Glomerular endothelial cell (primary cell): ENCODE measurements at places on chromosomes 3 and 15. TPM values are rescaled to one million over a fixed set of nuclear protein-coding genes. Genes with fewer than 3 reads are reported as not detected.

The PRSS50 gene
- total RNA-seq, result not detected in 2 replicates

The SLC22A14 gene
- total RNA-seq, result 0.18 TPM in 1 of 2 replicates, not detected in the other

The PIF1 gene
- total RNA-seq, result 4.6 and 7.5 TPM in 2 replicates

The C3orf85 gene
- total RNA-seq, result not detected in 2 replicates

The PLSCR5 gene
- total RNA-seq, result not detected in 2 replicates

The ACKR2 gene
- total RNA-seq, result 0.41 TPM in 1 of 2 replicates, not detected in the other

GRCh38 chr3:188830893-188831292 lies 340.9 kb upstream of the TPRG1 start:
- no peak for DNase-seq

- DNase-seq, result no peak
Measured at GRCh38 chr15:29665444-29666003, 156.7 kb downstream of the TJP1 start.

- no peak for DNase-seq
Measured at GRCh38 chr3:119304201-119304713, 10.1 kb downstream of the ARHGAP31 start.

GRCh38 chr15:95196176-95196915 lies 965.0 kb downstream of the MCTP2 start:
- DNase-seq, result no peak

GRCh38 chr15:26901041-26901440 lies 34.2 kb downstream of the GABRA5 start:
- no peak for DNase-seq

- DNase-seq, result no peak
Measured at GRCh38 chr3:32719335-32719734, 34.3 kb downstream of the CNOT10 start.

DNA sequence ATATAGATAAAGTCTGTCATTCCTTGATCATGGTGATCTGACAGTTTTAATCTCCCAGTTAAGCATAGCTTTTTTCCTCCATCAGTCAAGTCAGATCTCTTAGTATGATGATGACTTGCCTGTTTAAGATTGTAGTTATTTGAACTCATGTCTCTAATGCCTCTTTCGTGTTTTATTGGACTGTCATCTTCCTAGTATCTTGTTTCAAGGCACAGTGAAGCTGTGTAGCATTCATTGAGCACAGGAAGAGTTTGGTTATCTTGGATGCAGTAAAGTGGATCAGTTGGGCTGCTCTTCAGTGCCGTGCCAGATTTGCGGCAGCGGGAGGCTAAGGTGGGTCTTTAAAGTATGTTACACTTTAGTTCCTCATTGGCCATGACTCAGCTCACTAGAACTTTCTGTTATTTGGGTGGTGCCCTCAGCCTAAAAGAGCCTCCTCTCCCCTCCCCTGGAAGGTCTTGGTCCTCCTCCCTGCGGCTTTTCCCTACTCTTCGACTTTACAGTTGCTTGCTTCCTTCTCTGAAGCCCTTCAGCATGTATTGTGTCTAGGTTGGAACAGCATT lies 45.7 kb upstream of the SKOR1 start:
- DNase-seq, result no peak

GRCh38 chr15:90597577-90597976 lies 67.9 kb downstream of the CRTC3 start:
- DNase-seq, result no peak

DNA sequence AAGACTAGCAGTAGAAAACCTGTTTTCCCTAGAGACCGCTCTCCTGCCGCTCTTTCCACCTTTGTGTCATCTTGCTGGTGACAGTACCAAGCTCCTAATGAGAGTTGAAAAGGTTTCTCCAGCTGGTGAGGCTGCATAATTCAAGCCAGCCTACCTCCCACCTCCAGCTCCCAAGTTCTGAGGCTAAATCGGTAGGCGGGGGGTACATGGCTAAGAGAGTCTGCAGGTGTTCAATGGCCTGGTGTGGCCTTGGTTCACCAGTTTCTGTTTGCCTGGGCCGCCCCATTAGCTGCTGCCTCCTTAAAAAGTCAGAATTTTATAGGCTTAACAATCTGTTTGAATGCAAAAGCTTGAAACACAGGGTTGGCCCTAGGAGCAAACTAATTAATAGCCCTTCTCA lies 262.8 kb downstream of the SLCO3A1 start:
- DNase-seq, result no peak

DNA sequence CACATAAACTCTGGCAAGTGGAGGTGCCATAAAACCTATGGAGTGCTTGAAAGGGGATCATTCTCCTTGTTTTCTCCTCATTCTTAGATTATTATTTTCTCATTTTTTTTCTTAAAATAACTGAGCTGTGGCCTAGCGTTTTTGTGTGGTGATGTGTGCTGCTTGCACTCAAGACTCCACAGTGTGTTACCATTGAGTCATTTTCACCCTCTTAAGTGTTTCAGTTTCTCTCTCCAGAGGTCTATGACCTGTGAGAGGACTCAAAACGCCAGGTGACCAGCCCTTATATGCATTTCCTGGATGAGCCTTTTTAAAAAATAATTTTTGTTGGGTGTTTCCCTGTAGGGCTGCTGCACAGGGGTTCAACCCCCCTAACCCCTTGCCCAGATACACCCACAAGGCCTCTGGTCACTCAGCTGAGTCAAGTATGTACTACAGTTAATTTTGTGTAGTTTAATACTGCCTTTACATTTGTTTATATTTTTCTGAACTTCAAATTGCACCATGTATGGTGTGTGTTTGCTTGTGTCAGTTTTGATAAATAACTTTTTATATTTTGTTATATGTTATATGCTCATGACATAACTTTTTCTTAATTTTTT lies 15.4 kb upstream of the BTLA start:
- DNase-seq, result no peak

DNA sequence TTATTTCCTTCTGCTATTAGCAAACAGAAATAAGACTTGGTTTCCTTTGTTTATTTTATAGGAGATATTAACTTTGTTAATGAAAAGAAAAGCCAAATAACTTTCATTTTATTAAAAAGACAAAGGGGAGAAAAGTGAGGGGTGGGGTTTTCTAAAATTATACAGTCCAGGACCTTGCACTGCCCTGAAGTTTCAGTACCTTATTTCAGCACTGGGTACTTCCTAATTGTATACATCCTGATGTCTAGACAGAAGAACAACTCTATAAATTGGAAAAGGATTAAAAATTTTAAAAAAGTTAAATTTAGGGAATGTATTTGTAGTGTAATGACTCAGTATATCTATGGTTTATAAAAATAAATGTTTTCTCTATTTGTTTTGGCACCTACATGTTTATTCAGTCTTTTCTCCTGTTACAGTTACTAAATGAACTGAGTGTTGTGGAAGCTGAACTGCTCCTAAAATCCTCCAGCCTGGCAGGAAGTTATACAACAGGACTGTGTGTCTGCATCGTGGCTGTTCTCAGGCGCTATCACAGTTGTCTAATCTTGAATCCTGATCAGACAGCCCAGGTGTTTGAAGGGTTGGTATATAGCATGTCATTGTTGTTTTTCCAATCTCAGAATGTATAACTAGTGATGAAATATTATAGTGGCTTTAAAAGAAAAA lies 27.6 kb upstream of the P2RY13 start:
- no peak for DNase-seq

DNA sequence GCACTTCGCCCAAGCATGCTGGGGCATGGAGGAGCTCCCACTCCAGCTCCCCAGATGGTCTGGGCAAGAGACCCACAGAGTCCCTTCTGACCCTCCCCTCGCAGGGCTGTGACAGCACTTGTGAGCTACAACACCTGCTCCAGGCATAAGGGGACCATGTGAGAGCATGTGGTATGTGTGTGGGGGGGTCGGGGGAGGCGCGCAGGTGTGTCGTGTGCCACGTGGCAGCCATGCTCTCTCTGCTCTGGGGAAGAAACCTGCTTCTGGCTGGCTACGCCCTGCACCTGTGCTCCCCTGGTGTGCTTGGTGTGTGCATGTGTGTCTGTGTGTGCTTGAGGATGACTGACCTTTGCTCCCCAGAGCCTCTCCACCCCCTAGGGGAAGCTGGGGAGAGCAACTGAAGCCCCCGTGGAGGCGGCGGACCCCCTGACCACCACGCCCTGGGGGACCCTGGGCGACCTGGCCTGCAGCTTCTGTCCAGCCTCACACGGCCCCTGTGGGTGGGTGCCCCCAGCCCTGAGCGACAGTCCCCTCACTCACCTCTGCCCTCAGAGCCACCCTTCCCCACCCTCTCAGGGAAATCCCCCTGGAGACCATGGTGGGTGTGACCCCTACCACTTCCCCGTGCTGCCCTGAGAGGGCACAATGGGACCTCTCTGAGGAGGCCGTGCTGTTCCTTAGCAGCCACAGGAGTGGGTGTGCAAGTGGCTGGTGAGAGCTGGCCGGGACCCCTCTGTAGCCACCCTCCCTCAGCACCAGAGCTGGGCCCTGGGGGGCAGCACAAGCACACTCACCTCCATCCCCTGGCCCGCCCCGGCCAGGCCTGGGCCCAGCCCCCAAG lies 16.6 kb upstream of the SEC13 start:
- no peak for DNase-seq

DNA sequence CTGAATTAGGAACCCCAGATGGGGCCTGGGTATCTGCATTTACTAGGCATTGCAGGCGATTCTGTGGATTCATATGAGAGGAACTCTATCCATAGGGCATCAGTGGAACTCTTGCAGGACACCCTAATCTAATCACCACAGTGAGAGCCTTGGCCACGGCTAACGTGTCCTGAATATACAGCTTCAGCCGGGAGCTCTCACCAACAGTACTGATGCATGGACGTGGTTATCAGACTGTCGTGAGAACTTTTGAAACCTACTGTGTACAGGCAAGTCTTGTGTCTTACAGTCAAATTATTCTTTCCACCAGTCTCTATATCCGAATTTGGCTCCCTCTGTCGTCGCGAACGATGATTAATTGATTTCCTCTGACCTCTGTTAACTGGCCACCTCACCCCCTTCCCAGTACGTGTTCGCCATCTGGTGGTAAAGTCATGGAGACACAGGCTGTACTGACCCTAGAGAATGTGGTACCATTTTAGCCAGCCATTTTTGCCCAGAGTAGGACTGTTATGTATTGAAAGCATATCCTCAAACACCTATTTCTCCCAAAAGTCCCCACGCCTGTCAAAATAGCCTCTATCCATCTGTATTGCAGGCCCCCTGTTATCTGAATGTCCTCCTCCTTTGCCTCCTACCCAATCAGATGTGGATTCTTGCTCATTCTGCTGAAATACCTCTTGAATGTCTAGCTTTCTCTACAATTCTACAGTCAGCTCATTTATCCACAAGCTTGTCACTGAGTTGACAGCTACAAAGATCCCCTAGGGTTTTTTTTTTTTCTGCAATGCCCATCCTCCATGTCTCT lies 39.7 kb downstream of the GLDN start:
- no peak for DNase-seq

GRCh38 chr3:149753717-149754116 lies 1.4 kb upstream of the COMMD2 start:
- DNase-seq, result no peak

DNA sequence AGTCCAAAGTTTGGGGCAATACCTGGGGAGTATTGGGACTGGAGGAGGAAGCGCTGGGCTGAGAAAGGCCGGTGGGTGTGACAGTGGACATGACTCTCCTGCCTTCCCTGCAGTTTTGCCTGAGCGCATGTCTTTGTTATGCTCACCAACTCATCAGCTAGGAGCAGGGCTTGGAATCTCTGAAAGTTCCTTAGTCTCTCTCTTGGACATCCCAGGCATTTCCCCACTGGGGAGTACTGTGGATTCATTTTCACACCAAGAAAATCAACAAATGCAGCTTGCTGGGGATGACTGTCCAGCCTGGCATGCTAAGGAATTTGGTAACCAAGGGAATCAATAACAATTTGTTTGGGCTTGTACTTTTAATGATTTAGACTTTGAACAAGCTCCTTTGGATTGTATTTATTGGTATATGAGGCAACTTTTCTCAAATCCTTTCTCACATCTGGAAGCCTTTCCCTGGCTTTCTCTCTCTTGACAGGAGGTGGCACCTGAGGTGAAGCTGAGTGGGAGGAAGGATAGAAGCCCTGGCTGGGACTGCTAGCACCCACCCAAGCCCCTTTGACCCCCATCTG lies 48.5 kb upstream of the CHST2 start:
- DNase-seq, result no peak

GRCh38 chr3:194575484-194576210 lies 57.6 kb downstream of the TMEM44 start:
- no peak for DNase-seq

GRCh38 chr3:60080648-60081047 lies 1030.8 kb upstream of the CFAP20DC start:
- DNase-seq, result no peak

DNA sequence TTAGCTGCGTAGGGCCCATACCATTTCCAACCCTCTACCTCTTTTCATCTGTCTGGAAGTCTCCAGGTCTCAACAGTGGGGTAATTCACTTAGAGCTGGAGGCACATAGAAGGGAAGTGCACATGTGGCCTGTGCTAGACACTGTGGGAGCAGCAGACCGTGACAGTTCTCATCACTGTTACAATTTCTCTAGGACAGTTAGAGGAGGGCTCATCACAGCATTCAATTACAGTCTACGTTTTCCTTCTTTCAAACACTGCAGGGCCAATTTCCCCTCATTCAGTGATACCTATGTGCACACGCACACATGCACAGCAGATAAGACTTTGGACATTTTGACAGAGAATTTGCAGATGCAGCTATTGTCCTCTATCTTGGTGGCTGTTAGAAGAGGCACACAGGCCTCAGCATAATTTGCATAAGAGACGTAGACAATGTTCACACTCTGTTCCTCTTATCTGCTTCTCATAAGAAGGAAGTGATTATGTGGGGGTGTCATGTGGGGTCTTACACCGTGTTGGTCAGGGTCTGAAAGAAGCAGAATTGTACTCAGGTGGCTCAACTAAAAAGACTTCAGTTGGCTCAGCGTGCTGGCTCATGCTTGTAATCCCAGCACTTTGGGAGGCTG lies 12.6 kb upstream of the HRG start:
- no peak for DNase-seq
